ENCODE measurements at places on chromosomes 1 and 21. TPM values are rescaled to one million over a fixed set of nuclear protein-coding genes. Genes with fewer than 3 reads are reported as not detected.

GRCh38 chr21:16879479-16879878, 633.4 kb upstream of the CXADR start:
- no peak overlapping the region for H3K4me3 ChIP-seq
- no peaks in the 10 kb centered on the region for H3K27me3 ChIP-seq
- no peaks in the 10 kb centered on the region for H3K4me1 ChIP-seq
- no peak for DNase-seq
- H3K36me3 ChIP-seq: no peaks in the 10 kb centered on the region
- H3K27ac ChIP-seq: no peak overlapping the region

The VPS45 gene
- 9.6 TPM for total RNA-seq

- no peak for DNase-seq
- H3K27ac ChIP-seq: no peak overlapping the region
- H3K36me3 ChIP-seq: no peaks in the 10 kb centered on the region
- H3K4me3 ChIP-seq: no peak overlapping the region
- no peaks in the 10 kb centered on the region for H3K4me1 ChIP-seq
Observed at GRCh38 chr21:45355573-45355972, 49.4 kb upstream of the COL18A1 start.

DNA sequence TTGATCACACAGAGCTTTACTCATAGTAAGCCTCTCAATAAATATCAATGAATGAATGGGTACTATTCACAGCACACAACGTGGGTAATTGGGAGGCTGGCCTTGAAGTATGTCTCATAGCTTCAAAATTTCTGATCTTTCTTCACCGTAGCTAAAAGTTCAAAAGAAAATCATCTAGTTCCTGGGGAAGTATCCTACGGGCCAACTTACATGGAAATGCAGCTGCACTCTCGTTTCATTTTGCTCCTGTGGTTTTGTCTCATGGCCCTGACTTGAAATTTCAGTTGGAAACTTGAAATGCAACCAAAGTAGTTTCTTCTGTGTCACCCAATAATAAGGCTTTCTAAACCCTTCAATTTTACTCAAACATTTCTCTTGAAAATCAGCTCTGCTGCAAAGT, 76.1 kb upstream of the CNIH3 start:
- no peaks in the 10 kb centered on the region for H3K27me3 ChIP-seq
- H3K27ac ChIP-seq: no peak overlapping the region
- H3K4me1 ChIP-seq: no peaks in the 10 kb centered on the region
- H3K36me3 ChIP-seq: no peaks in the 10 kb centered on the region

GRCh38 chr1:154860156-154860870, 9.8 kb downstream of the KCNN3 start:
- H3K4me1 ChIP-seq: no peaks in the 10 kb centered on the region
- peaks cover 5% of the 10 kb centered on the region for H3K27me3 ChIP-seq
- no peak overlapping the region for H3K27ac ChIP-seq
- DNase-seq: no peak
- H3K4me3 ChIP-seq: no peak overlapping the region

- no peaks in the 10 kb centered on the region for H3K36me3 ChIP-seq
- H3K4me1 ChIP-seq: no peaks in the 10 kb centered on the region
- H3K4me3 ChIP-seq: no peak overlapping the region
- peak; percentile 24 for DNase-seq
- H3K27ac ChIP-seq: no peak overlapping the region
- no peaks in the 10 kb centered on the region for H3K27me3 ChIP-seq
Observed at GRCh38 chr1:207004931-207005830, 27.4 kb downstream of the C1orf116 start.

- H3K4me1 ChIP-seq: no peaks in the 10 kb centered on the region
- H3K36me3 ChIP-seq: no peaks in the 10 kb centered on the region
- H3K27ac ChIP-seq: no peak overlapping the region
- peaks cover 12% of the 10 kb centered on the region for H3K27me3 ChIP-seq
Observed at GRCh38 chr1:51324251-51325010, 5.9 kb downstream of the TTC39A start.

The SPRR3 gene
- total RNA-seq: not detected

The B3GALT5 gene
- total RNA-seq: not detected

The CTSS gene
- 83.5 TPM for total RNA-seq

GRCh38 chr1:31600641-31601040, 16.8 kb upstream of the HCRTR1 start:
- H3K36me3 ChIP-seq: no peaks in the 10 kb centered on the region
- no peaks in the 10 kb centered on the region for H3K4me1 ChIP-seq
- no peak overlapping the region for H3K4me3 ChIP-seq
- no peak for DNase-seq
- H3K27me3 ChIP-seq: no peaks in the 10 kb centered on the region

- H3K27me3 ChIP-seq: no peaks in the 10 kb centered on the region
- H3K4me3 ChIP-seq: no peak overlapping the region
- DNase-seq: no peak
- H3K27ac ChIP-seq: no peak overlapping the region
- peaks cover 8% of the 10 kb centered on the region for H3K4me1 ChIP-seq
- H3K36me3 ChIP-seq: no peaks in the 10 kb centered on the region
Observed at GRCh38 chr1:66295803-66296202, 238.2 kb upstream of the SGIP1 start.

The CD160 gene
- total RNA-seq: not detected

The CASQ1 gene
- not detected for total RNA-seq

- H3K4me3 ChIP-seq: no peak overlapping the region
- H3K27me3 ChIP-seq: no peaks in the 10 kb centered on the region
- H3K4me1 ChIP-seq: no peaks in the 10 kb centered on the region
- no peak for DNase-seq
- no peaks in the 10 kb centered on the region for H3K36me3 ChIP-seq
Observed at GRCh38 chr1:198088360-198089071, 68.3 kb upstream of the NEK7 start.

DNA sequence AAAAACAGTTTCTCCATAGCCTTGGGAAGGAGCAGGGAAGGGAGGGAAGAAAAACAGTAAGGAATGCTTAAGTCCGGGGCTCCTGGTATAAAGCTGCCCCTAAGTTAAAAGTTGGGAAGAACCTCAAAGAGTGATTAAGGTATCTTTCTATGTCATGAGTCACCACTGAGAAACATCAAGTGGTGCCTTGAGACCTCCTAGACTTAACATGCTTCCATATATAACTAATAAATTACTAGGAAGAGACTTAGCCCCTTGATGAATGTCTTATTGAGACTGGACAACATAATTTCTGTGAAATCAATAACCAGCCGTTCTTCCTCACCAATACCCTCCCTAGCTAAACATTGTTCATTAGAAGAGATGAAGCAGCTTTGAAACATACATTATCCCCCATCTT, 121.8 kb upstream of the SLC44A3 start:
- H3K4me1 ChIP-seq: no peaks in the 10 kb centered on the region
- H3K27me3 ChIP-seq: peaks cover 3% of the 10 kb centered on the region
- no peak for DNase-seq
- no peaks in the 10 kb centered on the region for H3K36me3 ChIP-seq
- no peak overlapping the region for H3K27ac ChIP-seq

Measured in CD4-positive, alpha-beta T cell (primary cell).